ENCODE measurements at places on chromosomes 2 and 18. TPM values are rescaled to one million over a fixed set of nuclear protein-coding genes. Genes with fewer than 3 reads are reported as not detected.

The FRZB gene
- not detected for total RNA-seq

The LYG2 gene
- total RNA-seq = 0.72 TPM

The CYTIP gene
- total RNA-seq = not detected

The ATL2 gene
- 73.7 TPM for total RNA-seq

The ANKZF1 gene
- 40.4 TPM for total RNA-seq

The SPAST gene
- 19.3 TPM for total RNA-seq

The EIF4E2 gene
- total RNA-seq = 84.3 TPM

The PROM2 gene
- 0.15 TPM for total RNA-seq

The DSG4 gene
- not detected for total RNA-seq

The CDH2 gene
- 37.7 TPM for total RNA-seq

The DSEL gene
- total RNA-seq = 2.2 TPM

The KRTCAP3 gene
- total RNA-seq = 0.60 TPM

The IFIH1 gene
- 2.9 TPM for total RNA-seq

The CNRIP1 gene
- total RNA-seq = 7.6 TPM

The HOXD12 gene
- 0.60 TPM for total RNA-seq

The TMEM178A gene
- 0.38 TPM for total RNA-seq

The AMER3 gene
- total RNA-seq = not detected

The ZNF521 gene
- 10.4 TPM for total RNA-seq

The GAL3ST2 gene
- total RNA-seq = not detected

The SLC9A2 gene
- not detected for total RNA-seq
